Right lobe of liver (tissue), 6 donors: ENCODE measurements at places on chromosomes 6 and 20. TPM values are rescaled to one million over a fixed set of nuclear protein-coding genes. Genes with fewer than 3 reads are reported as not detected.

TAP1 gene
- 23.8 TPM for total RNA-seq

GRCh38 chr6:50585441-50586330 lies 127.6 kb upstream of the TFAP2D start:
- H3K4me1 ChIP-seq, result no peaks in the 10 kb centered on the region
- H3K4me3 ChIP-seq, result no peak overlapping the region
- DNase-seq, result peak; percentile 18
- H3K36me3 ChIP-seq, result no peaks in the 10 kb centered on the region
- no peak overlapping the region for H3K27ac ChIP-seq

DNA sequence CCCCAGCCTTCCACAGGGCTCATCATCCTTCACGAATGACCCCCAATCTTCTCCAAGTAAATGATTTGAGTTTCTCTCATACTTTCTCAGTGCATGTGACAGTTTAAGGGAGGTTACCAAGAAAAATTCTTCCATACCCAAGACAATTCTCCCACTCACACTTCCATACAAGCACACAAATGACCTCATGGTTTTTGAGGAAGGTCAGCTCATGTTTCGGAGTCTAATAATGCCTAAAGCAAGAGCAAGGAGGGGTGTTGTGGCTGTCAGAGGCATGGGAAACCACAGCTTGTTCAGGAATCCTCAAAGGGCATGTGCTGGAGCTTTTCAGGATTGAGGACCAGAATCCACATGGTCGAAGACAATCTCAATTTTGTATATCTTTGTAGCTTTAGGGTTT lies 279.0 kb downstream of the MAFB start:
- no peak overlapping the region for H3K4me3 ChIP-seq
- no peak overlapping the region for H3K27ac ChIP-seq
- DNase-seq, result no peak
- H3K36me3 ChIP-seq, result no peaks in the 10 kb centered on the region
- H3K27me3 ChIP-seq, result no peaks in the 10 kb centered on the region

DNA sequence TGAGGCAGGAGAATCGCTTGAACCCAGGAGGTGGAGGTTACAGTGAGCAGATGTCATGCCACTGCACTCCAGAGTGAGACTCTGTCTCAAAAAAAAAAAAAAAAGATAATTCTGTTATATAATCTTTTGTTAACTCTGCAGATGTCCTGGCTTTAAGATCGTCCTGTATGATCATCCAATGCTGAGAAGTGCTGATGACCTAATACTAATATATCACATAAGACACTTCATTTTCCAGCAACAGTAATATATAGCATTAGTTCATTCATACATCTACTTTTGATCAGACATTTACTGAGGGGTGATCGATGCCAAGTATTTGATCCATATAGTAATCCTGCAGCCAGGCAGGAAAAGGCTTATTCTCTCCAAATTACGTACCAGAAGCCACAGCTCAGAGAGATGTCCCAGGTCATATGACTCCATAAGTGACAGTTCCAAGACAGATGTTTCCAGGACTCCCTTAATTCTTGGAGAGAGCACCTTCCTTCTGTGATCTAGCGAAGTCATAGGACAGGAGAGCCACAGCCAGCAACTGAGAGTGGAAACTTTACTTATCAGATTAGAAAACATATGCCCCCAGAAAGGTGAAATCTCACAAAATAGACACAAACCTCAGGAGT lies 60.7 kb downstream of the SHLD1 start:
- H3K4me1 ChIP-seq, result no peaks in the 10 kb centered on the region
- H3K27me3 ChIP-seq, result no peaks in the 10 kb centered on the region
- H3K36me3 ChIP-seq, result no peaks in the 10 kb centered on the region
- no peak for DNase-seq
- no peak overlapping the region for H3K4me3 ChIP-seq

GRCh38 chr6:68693271-68693670 lies 58.2 kb downstream of the ADGRB3 start:
- no peaks in the 10 kb centered on the region for H3K27me3 ChIP-seq
- no peaks in the 10 kb centered on the region for H3K4me1 ChIP-seq
- no peaks in the 10 kb centered on the region for H3K36me3 ChIP-seq
- H3K4me3 ChIP-seq, result no peak overlapping the region

- H3K27ac ChIP-seq, result no peak overlapping the region
- no peak overlapping the region for H3K4me3 ChIP-seq
- H3K36me3 ChIP-seq, result no peaks in the 10 kb centered on the region
- H3K27me3 ChIP-seq, result no peaks in the 10 kb centered on the region
- no peaks in the 10 kb centered on the region for H3K4me1 ChIP-seq
- no peak for DNase-seq
These were observed 86.1 kb downstream of the LINC00237 start for GRCh38 chr20:21019814-21020658.
